ENCODE measurements at places on chromosomes 11 and 22. TPM values are rescaled to one million over a fixed set of nuclear protein-coding genes. Genes with fewer than 3 reads are reported as not detected.

The BCO2 gene
- total RNA-seq: 0.19 TPM

The UBQLNL gene
- 0.06 TPM for total RNA-seq

The APOBEC3A gene
- not detected for total RNA-seq

The MRGPRX2 gene
- total RNA-seq: not detected

The LDHAL6A gene
- not detected for total RNA-seq

The CASTOR1 gene
- 19.1 TPM for total RNA-seq

The TRIM48 gene
- not detected for total RNA-seq

The GLYAT gene
- not detected for total RNA-seq

The SPI1 gene
- total RNA-seq: not detected

The MPPED2 gene
- total RNA-seq: not detected

The FAM111B gene
- total RNA-seq: 38.9 TPM

Data from LHCN-M2 (cell line).